Foreskin melanocyte (primary cell): ENCODE measurements at places on chromosomes 11 and 22.

GRCh38 chr11:75328426-75329277, 22.8 kb downstream of the ARRB1 start:
- DNase-seq: no peak

GRCh38 chr11:19422276-19422675, 181.5 kb upstream of the E2F8 start:
- no peak for DNase-seq

DNA sequence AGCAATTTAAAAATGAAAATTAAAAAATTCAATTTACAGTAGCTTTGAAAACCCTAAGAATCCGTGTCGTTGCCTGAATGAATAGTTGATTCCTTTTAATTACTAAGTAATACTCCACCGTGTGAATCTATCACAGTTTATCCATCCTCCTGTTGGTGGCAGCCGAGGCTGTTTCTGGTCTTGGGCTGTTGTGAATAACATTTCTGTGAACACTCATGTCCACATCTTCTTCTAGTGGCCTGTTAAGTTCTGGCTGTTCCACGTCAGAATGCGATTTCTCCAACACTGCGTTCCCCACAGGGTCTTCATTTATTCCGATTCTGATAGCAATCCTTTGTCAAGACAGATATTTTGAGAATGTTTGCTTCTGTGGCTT, 223.0 kb downstream of the TBC1D22A start:
- DNase-seq: no peak

DNA sequence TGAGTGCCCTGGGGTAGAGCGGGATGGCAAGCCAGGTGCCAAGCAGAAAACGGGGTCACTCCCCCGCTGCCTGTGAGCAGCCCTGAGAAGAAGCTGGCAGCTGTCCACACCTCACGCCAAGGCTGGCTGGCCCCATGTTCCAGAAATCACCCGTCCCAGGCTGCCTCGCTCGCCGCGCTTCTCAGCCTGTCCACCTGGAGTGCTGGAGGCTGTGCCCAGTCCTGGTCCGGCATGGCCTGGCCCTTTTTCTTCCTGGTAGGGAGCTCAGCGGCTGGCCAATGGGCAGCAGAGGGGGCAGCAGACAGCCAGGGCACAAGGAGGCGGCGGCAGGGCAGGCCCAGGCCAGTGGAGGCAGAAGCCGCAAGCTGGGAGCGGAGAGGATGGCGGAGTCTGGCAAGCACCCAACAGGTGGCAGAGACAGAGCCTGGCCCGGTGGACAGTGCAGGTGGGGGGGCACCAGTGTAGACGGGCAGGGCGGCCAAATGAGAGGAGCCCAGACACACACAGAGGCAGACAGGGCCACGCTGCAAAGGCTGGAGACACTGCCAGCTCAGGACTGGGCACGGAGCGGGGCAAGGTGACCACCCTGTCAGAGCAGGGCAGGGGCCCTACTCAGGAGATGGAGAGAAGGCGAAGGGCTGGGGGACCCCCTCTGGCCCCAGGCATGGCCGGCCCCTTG, 37.2 kb upstream of the TH start:
- no peak for DNase-seq

DNA sequence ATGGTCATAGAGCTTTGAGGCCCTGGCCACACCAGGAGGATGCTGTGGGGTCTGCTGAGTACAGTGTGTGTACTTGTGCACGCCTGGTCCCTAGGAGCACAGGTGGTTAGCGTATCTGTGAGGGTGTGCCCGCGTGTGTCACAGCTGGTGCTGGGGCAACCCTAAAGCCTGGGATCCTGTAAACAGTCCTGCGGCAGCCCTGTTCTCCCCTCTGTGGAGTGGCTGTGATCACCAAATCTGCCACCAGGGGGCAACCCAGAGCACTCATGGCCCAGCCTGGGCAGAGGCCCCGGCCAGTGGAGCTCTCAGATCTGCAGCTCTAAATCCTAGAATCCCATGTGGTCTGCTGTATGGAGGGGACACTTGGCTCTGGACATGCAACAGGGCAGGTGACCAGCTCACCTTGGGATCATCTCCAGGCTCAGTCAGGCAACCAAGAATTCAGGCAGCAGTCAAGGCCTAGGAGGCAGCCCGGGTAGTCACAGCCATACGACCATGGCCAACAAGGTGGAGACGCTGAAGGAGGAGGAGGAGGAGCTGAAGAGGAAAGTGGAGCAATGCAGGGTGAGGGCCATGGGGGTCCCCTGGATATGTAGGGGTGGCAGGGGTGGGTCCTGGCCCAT, 3.9 kb downstream of the SH3BP1 start:
- no peak for DNase-seq

DNA sequence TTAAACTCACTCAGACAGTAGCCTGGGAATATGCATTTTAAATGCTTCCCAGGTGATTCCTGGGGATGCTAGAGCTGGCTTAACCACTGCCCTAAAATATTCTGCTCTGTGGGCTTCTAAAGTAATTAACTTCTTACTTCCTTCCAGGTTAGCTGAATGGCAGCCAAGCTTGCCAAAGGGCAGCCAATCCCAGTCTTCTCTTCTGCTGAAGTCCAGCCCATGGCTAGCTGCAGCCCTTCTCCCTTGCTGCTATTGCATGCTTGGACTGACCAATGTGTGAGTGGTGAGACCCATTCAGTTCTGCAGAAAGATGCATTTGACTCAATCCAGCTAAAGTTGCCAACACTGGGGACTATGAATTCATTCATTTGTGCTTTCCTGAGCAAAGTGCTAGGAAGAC, 411.9 kb downstream of the SOX6 start:
- no peak for DNase-seq
